ENCODE measurements at places on chromosomes 6 and 20.

DNA sequence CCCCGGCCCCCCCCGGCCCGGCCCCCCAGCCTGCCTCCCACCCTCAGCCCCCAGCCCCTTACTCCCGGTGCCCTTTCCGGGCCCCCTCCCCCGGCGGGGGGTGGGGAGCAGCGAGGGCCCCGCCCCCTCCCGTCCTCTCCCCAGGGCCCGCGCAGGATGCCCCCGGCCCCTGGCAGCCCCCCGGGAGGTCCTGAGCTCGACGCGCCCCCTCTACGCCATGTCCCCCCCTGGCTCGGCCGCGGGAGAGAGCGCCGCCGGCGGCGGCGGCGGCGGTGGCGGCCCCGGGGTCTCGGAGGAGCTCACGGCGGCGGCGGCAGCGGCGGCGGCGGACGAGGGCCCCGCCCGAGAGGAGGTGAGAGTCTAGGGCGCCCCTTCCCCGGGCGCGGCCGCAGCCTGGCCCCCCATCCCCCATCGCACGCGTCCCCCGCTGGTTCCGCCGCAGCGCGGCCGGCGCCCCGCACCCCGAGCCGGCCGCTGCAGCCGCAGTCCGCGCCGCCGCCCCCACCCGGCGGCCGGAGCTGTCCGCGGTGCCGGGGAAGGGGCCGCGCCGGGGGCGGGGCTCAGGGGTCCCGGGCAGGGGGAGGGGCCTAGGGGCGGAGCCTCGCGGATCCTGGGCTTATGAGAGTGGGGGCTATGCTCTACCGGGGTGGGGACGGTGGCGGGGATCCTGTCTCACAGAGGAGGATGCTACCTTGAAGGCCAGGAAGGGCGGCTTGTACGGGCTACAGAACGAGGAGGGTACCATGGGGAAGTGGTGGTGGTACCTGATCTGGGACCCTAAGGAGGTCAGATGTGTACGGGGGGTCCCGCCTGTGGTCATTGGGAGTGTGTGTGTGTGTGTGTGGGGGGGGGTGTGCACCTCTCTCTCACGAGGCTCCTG is 516 bp downstream of the TMEM151B start:
- no peak for DNase-seq

DNA sequence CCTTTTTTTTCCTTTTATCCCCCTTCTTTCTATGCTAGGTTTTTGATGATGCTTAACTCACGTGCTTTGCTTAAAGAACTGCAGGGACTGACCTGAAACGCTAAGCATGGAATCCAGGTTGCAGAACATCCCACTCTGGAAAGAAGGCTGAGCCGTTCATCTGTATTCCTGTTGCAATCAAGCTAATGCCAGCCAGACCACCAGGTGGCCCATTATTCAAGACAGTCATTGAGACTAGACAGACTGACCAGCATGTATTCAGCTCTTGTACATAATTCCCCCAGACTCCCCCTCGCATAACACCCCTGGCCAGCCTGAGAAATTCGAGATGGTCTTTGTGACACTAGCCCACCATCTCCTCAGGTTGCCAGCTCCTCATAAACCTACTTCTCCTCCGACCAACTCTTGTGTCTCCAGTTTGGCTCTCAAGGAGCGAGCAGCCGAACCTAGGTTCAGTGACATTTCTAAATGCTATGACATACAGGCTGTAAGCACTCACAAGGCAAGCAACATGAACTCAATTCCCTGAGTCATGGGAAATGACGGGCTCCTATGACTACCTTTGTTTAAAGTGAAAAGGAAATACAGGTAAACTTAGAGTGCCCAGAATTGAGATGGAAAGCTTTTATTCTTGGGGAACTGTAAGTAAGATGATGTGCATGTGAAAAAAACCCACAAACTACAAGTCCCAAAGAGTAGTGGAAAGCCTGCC is 309.3 kb upstream of the CDYL start:
- DNase-seq, result no peak

- DNase-seq, result no peak
Observed at GRCh38 chr6:166950443-166950821, 5.9 kb downstream of the RNASET2 start.

- no peak for DNase-seq
Observed at GRCh38 chr20:54624706-54625390, 149.5 kb downstream of the DOK5 start.

DNA sequence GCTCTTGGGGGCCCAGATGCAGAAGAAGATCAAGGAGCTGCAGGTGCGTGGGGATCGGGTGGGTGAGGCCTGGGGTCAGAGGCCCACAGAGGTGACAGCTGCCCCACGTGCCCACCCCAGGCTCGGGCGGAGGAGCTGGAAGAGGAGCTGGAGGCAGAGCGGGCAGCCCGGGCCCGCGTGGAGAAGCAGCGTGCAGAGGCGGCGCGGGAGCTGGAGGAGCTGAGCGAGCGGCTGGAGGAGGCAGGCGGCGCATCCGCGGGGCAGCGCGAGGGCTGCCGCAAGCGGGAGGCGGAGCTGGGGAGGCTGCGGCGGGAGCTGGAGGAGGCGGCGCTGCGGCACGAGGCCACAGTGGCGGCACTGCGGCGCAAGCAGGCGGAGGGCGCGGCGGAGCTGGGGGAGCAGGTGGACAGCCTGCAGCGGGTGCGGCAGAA is 41.5 kb downstream of the MYH7B start:
- no peak for DNase-seq

GRCh38 chr6:42243046-42243445 is 25.4 kb upstream of the MRPS10 start:
- DNase-seq, result no peak

DNA sequence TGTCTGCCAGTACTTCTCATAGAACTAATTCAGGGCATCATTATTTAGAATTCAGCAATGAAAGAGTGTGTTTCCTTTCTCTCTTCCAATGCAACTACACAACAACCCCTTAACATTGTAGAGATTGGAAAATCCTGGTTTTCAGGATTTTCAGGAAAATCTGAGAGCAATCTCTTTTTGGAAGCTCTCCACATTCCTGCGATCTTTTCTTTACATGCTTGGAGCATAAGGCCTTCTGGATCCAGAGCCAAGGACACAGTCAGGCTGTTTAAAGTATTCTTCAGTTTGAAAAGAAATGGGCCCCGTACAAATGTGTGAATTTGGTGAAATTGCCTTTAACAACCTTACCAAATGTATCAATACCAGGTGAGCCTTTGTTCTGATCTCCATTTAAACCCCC is 469.7 kb downstream of the PKHD1 start:
- DNase-seq, result no peak

Measured in T-helper 17 cell (primary cell).